ENCODE measurements at places on chromosomes 5 and 9.
A peak's percentile ranks its signal among the peaks of the same experiment; 100 is the strongest.

- no peak for DNase-seq
These were observed 88.1 kb downstream of the CNTLN start for GRCh38 chr9:17222932-17223331.

DNA sequence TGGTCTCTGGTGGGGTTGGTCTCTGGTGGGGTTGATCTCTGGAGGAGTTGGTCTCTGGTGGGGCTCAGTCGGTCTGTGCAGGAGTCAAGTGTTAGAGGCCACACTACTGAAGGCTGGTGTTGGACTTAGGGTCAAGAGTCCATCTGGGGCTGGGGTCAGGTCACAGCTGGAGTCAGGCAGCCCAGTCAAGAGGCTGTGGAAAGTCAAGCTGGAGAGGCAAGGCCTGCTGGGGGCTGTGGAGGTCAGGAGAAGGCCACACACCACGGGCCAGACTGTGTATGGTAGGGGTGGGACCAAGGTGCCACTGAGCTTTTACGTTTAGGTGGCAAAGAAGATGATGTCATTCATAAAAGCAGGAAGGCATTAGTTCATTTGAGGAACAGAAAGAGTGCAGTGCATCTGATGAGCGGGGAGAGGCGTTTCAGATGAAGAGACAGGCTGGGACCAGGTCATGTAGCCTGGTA, 16.7 kb upstream of the CD74 start:
- DNase-seq: no peak

DNA sequence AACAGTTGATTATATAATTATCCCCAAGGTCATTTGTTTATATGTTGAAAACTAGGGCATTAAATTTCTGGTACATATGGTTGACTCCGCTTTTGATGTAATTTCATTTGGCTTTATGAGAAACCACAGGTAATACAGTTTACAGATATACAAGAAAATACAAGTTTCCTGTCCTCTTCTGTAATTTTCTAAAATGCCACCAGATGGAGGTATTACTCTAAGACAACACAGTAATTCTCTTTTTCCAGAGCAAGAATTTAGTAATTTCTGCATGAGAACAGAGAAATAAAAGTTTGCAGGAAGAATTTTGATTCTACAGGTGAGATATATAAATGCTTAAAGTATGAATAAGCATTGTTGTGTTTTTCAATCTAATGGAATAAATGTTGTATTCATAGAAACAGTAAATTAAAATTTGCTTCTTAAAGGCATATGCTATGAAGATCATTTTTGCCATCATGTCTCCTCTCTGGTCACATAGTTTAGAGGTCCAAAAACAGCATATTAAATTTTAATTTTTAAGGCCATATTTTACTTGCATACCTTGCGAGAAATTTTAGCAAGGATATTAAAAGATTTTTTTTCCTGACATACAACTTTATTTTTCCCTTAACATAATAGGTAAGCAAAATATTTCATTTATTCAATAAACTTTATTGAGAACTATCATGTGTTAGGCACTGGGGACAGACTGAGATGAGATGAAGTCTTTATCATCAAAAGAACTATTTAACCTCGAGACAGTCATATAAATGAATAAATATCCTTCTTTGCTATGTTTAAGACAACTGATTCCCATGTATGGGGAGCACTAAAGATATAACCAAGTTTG, 22.7 kb downstream of the CHD1 start:
- no peak for DNase-seq

DNA sequence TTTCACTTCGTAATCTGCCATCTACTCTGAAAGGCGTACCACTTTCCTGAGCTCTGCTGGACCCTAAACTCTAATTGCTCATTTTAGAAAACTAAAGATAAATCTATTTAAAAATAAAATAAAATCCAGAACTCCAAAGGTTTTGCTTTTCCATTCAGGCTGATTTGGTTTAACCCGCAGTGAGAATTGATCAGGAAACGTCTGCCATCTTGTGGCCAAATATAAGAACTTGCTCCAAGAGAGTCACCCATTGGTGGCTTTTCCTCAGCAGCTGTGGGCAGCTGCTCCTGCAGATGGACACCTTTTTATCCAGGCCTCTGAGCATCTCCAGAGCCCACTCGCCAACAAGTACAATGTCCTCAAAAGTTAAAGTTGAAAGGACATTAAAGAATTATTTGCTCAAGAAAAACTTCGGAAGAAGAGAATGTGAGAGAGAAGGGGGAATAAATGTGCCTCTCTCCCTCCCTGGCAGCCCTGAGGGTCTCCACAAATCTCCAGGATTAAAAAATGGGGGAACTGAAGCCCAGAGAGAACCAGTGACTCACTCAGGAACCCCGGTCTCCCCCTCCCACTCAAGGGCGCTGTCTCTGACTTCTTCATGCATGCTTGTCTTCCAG, 4.1 kb downstream of the SAXO1 start:
- DNase-seq: peak; percentile 41

DNA sequence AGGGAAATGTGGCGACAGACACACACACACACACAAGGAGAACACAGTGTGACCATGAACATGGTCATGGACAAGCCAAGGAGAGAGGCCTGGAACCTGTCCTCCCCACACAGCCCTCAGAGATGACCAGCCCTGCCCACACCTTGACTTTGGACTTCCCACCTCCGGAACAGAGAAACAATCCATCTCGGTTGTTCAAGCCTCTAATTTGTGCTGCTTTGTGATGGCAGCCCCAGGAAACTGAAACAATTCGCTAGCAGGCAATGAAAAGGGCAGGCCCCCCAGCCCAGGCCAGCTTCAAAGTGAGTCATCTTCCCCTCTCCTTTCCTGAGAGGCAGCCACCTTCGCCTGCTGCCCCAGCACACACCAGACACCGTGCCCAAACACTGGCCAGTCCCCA, 47.7 kb downstream of the NSUN2 start:
- DNase-seq: no peak

DNA sequence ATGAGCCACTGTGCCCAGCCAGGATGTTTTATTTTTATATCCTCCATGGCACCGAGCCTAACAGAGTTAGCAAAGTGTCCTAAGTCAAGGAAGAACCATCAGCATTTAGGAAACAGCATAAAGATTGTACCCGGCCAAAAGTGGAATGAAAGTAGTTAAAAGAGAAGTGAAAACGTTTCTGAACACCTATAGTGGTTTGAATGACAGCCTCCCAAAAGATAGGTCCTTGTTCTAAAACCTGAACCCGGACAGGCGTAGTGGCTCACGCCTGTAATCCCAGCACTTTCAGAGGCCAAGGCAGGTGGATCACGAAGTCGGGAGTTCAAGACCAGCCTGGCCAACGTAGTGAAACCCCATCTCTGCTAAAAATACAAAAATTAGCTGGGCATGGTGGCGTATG, 37.4 kb downstream of the ZFAND5 start:
- no peak for DNase-seq

DNA sequence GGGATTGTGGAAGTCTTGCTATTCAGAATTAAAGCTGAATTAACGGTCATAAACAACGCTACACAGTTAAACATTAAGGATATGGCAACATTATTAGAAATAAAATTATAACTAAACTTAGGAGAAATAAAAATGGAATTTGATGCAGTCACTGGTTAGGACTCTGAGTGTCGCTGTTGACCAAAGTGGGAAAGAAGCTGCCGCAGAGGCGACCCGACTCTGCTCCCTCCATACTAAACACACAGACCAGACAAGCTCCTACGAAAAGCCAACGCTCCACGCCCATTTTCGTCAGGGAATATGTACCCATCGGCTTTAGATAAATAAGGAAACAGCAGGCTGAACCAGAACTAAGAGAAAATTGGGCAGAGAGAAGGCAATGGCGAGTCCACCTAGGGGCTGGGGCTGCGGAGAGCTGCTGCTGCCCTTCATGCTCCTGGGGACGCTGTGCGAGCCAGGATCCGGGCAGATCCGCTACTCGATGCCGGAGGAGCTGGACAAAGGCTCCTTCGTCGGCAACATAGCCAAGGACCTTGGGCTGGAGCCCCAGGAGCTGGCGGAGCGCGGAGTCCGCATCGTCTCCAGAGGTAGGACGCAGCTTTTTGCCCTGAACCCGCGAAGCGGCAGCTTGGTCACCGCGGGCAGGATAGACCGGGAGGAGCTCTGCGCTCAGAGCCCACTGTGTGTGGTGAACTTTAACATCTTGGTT, at the start of gene PCDHGA5:
Gene PCDHGA5, plus strand, starts transcription at position 211 of the 709 bp plus-strand sequence. Its CDS starts 169 bp downstream, at position 380.
- no peak for DNase-seq

- DNase-seq: no peak
These were observed 147.5 kb downstream of the DAB2IP start for GRCh38 chr9:121798941-121799340.

DNA sequence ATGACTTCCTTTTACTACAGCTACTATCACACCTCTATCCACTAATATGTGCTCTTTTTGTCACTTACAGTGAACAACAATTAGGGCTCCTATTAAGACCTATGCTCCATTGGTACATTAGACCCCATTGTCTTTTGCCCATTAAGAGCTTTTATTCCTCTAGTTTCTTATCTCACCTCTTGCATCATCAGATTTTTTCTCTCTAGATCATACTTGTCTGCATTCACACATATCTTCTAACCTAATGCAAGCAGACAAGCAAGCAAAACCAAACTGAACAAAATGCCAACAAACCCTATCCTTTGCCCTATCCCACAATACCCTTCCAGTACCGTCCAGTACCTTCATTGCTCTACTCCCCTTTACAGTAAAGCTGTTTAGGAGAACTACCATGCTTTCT, 10.1 kb upstream of the RBM27 start:
- DNase-seq: no peak

- DNase-seq: no peak
These were observed 175.1 kb upstream of the DAB2 start for GRCh38 chr5:39599721-39600431.

DNA sequence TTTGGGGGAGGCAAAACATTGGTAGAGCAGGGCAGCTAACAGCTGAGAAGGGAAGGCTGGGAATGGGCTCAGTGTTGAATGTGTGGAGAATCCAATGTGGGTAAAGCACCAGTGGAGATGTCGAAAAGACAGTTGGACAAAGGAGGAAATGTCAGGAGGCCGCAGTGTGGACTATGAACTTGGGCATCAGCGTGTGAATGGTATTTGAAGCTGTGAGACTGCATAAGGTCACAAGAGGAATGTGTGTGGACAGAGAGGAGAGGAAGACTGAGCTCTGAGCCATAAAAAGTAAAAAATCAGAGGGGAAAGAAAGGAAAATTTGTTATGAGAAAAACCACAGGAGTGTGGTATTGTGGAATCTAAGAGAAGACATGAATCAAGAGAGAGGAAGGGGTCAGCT, 99.4 kb upstream of the ADAMTS16 start:
- DNase-seq: no peak

GRCh38 chr9:113995401-113995800, 82.7 kb downstream of the AMBP start:
- no peak for DNase-seq

- no peak for DNase-seq
These were observed 474.5 kb downstream of the PRR16 start for GRCh38 chr5:120938604-120939003.

- DNase-seq: no peak
These were observed 2.4 kb downstream of the SMIM15 start for GRCh38 chr5:61159836-61160235.

- DNase-seq: no peak
These were observed 366.4 kb downstream of the PSAT1 start for GRCh38 chr9:78663369-78663768.

- DNase-seq: no peak
These were observed 13.1 kb downstream of the NACC2 start for GRCh38 chr9:136081826-136082495.

DNA sequence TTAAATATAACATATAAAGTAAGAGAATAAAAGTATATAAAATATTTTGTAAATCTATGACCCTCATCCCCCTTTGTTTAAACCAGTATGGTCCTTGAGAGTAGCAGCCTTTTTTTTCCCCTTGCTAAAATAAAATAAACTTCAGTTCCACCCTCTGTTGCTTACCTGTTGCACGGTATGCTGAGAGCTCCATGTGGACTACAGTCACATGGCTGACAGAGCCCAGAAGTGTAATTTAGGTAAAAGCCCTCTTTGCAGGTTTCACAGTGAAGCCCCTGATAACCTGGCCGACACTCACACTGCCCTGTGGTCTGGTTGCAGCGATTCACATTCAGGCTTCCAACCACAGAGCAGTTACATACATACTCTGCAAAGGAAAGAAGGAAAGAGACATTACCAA, 55.1 kb downstream of the MEGF9 start:
- DNase-seq: no peak

GRCh38 chr5:143186623-143187022, 216.9 kb downstream of the NR3C1 start:
- DNase-seq: no peak

DNA sequence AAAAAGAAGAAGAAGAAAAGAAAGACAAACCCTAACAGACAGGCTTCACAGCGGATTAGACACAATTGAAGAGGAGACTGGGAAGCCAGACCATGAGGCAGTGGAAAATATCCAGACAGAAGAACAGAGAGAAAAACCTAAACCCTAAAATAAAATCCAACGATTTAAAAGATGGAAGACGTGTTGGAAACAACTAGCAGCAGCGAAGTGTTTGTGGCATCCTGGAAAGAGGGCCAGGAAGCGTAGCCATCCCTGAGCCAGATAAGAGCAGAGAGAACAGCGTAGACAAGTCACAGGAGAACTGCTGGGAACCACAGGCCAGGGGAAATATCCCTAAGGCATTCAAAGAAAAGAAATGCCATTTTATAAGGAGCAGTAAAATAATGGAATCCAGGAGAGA, 39.7 kb upstream of the NKD2 start:
- DNase-seq: no peak

DNA sequence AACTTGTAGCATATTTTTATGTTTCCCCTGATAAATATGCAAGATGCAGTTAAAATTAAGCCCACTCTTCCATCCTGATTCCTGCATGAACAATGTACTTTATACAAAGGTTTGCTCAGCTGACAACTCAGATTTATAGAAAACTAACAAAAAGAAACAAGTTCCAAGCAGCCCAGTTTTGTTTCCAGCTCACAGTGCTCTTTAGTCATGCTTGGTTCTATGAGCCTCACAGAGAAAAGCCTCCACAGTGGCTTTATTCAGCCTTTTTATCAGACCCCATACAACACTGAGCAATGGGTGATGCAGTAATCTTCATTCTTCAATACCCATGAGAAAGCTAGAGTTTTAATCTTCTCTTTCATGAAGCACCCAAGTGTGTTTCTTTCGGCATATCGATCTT, 329.6 kb downstream of the SLCO4C1 start:
- no peak for DNase-seq

DNA sequence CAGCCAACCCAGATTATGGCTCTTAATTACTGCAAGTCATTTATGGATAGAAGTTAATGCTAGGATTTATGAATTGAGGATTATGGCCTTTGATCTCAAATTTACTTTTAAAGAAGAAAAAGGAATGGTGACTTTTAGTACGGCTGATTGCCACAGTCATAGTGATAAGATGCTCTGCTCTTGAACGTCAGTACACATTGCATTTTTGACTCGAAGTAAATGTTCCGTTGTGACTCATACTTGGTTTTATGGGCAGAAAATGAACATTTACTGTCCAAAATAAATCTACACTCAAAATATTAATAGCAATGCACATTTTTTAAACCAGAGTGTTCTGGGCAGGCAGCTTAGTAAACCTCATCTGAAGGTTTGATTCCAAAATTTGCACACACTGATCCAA, 830 bp downstream of the ADAMTSL1 start:
- no peak for DNase-seq
